Foreskin fibroblast (primary cell): ENCODE measurements at places on chromosomes 5 and 9.

DNA sequence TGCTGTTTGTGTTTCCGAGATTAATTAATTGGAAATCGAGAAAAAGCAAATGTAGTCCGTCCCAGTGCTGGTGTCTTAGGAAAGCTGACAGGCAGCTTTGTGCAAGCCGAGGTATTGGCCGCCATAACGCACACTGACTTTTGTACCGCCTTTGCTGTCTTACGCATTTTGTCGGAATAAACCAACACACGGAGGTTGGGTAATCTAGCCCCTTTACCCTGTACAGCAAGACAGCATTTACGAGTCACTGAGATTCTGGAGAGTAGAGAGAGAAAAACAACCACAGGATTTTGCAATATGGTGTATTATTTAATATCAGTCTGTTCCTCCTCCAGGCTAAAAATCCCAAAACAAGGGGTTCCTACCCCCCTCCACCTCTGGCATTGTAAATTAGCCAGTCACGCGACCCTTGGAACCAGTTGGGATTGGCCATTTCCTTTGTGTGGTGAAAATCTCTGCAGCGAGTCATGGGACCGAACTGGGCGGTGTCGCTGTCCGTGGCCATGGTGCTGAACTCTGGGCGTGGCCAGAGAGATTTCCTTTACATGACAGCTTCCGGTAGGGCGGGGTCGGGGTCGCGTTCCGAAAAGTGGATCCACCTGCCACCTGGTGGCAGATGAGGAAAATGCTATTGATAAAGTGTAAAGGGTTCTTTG is 10.3 kb upstream of the PCDHB1 start:
- DNase-seq = peak; percentile 11

DNA sequence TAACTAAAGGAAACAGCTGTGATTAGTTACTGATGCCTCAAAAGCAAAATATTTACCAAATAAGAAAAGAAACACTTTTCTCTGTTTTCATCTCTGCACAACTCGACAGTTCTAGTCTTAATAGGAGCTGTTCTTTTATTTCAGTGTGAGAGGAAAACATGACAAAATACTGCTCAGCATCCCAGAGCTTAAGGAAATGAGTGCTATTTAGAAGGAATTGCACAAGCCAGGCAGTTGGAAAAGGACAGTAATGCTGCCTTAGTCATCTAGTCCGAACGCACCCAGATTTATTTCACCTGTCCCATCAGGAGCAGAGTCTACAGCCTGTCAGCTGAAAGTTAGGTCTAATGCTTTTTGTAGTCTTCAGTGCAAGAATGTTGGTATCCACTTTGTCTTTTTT is 12.3 kb downstream of the ZCCHC9 start:
- DNase-seq = peak; percentile 48

DNA sequence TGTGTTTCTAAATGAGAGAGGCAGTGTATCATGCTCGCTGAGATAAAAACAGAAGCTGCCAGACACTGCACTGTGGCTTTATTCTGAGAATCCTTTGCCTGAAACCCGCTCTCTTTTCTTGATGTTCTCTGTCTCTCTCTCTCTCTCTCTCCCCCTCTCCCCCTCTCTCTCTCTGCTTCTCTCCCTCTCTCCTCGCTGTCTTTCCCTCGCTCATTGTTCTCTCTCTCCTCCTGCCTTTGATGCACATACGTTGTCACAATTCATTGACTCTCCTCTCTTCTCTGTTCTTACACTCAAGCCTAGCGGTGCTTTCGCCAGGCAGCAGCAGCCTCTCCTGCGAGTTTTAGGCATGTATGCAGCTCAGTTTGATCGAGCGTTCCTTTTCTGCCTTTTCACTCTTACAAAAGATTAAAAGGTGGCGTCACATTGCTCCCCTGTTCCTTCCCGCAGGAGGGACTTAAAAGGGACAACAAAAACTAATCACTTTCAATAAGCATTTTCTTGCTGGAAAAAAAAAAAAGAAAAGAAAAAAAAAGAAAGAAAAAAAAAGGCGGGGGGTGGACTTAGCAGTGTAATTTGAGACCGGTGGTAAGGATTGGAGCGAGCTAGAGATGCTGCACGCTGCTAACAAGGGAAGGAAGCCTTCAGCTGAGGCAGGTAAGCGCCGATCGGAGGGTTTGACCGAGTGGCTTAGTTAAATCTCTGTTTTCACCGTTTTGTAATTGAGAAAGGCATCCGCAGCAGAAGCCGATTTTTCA is 717.9 kb upstream of the WWC1 start:
- peak; percentile 45 for DNase-seq

DNA sequence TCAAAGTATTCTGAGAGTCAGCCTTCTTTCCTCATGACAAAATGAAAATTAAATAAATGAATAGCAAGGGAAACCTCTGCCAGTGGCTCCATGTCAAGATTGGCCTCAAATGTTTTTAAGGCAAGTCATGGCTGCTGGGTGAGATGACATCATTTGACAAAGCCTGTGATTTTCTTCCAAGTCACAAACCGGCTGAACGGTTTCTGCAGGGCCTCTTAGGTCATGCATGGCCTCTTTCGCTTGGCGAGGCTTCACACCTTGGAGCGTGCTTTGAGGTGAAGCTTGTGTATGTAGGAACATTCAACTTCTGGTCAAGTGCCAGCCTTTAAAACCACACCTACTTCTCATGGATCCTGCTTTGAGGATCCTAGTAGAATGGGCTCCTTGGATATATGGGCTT is 161.0 kb upstream of the ZNF618 start:
- DNase-seq = peak; percentile 70

DNA sequence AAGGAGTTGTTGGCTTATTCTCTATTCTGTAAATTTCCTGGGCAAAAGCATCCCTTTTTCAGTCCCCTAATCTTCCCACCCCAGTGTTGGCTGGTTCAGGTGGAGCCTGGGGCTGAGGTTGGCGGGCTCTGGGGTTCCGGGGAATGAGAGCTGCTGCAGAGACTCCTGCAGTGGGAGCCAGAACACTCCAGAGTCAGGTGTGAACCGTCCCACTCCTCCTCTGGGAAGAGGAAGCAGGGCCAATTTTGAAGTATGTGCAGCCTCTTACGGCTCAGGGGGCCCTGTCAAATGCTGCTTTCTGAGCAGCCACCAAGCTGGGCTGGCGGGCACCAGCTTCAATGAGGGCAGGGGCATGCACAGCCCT is 42.8 kb downstream of the JADE2 start:
- DNase-seq = no peak

DNA sequence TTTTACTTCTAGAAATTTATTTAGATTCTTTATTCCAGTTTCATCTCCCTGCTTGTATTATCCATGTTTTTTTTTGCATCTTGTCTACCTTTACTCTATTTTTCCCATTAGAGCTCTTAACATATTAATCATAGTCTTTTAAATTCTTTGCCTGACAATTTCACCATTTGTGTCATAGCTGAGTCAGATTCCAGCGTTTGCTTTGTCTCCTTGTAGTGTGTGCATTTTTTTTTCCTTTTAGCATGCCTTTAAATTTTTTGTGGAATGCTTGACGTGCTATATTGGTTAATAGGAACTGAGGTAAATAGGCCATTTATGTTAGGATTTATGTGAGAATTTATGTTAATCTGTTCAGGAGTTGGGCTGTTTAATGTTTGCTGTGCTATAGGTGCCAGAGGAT is 41.8 kb upstream of the NFIL3 start:
- peak; percentile 36 for DNase-seq

DNA sequence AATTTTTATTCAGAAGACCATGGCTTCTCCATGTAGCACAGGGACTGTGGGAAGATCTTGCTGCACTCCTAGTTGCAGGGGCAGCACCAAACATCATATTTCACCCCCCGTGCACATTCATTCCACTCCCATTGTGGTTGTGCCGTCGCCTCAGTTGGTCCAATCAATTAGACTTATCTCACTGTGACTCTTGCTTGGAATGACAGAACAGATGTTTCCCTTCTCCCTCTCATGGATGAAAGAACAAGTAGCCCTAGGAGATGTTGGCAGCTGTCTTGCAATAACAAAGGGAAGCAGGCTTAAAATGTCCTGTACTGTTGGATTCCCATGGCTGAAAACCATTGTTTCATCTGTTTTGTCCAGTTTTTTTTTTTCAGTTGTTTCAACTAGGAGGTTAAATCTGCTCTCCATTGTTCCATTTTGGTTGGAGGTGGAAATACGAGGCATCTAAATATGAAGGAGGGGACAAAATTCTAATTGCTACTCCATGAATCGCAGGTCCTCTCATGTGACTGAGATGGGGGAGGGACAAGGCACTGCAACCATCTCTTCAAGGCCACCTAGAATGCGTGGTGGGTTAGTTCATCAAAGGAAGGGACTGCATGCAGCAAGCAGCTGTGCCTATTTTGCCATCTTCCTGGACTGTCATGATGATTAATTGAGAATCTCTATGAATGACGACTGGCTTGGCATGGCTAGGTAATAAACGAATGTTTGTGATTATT is 214.4 kb downstream of the NSG2 start:
- DNase-seq = no peak

- DNase-seq = no peak
Observed at GRCh38 chr9:123589361-123590239, 233.6 kb downstream of the CRB2 start.

DNA sequence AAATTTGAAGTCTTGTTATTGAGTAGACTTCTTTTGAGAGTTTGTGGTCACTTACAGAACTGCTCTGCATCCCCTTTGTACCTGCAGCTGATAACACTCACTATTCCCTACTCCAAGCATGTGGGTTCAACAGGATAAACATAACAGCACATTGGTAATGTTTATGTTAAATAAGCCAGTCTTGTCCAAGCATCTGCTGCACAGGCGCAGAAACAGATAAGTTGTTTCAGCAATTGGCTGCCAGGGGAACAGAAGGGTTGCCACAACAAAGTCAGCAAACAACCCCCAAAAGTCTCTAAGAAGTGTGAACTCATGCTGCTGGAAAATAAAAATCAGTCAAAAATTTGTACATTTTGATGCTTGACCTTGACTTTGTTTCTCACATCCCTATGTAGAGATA is 174.6 kb downstream of the GDNF start:
- DNase-seq = peak; percentile 35

- DNase-seq = no peak
Observed at GRCh38 chr5:111153945-111154344, 61.8 kb downstream of the WDR36 start.

GRCh38 chr5:175753536-175754402 is 95.9 kb downstream of the HRH2 start:
- DNase-seq = no peak

- DNase-seq = peak; percentile 100
Observed at GRCh38 chr5:169350759-169351240, 49.9 kb upstream of the SLIT3 start.

DNA sequence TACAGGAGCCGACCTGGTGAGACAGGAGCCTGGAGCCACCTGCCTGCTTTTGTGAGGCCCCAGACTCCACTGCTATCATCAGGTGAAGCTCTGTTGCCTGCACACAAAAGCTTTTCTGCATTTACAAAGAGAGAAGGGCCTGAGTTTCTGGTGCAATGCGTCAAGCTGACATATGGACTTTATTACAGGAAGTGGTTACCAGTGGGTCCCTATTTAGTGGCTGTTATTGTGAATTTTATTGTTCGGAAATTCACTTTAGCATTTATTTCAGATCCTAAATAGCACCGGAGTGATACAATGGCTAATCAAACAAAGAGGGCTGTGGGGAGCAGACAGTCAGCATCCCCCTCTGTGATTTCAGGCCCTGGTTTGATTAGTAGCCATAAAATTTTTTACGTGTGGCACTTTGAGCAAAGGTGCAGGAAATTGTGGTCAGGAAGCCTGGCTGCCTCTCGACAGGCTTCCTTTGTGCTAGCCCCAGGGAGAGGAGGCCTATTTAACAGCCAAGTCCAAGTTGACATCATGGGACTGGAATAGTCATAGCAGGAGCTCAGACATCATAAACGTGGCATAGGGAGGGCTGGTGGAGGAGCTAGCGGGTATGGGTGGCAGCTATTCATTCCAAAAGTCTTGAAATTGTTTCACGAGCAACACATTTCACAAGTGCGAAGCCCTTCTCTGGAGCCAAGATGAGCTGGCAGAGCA is 8.4 kb downstream of the TGFBI start:
- peak; percentile 81 for DNase-seq

DNA sequence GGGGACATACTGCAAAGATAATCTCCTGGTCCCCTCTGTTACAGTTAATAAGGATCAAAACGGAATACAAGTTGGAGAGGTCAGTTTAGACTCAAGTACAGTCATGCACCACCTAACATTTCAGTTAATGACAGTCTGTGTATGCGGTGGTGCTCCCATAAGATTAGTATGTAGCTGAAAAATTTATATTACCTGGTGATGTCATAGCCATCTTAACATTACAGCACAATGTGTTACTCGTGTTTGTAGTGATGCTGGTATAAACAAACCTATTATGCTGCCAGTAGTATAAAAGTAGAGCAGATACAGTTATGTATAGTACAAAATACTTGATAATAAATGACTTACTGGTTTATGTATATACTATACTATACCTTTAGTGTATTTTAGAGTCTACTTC is 207.9 kb downstream of the GDNF start:
- DNase-seq = no peak

GRCh38 chr5:142145106-142145900 is 36.7 kb downstream of the NDFIP1 start:
- DNase-seq = peak; percentile 36

DNA sequence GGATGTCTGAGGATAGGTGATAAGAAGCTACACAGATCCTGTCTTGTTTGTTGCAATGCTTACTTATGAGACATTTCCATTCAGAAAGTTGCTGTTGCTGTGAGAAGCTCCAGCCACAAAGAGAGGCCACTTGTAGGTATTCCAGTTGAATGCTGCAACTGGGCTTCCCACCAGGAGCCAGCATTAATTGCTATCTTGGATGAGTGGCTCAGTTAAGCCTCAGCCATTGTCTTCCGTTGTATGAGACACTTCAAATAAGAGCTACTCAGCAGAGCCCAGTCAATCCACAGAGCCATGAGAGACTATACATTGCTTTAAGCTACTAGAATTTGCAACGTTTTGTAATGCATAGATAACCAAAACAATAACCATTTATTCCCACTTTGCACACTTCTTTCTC is 104.3 kb upstream of the ARRDC3 start:
- no peak for DNase-seq

DNA sequence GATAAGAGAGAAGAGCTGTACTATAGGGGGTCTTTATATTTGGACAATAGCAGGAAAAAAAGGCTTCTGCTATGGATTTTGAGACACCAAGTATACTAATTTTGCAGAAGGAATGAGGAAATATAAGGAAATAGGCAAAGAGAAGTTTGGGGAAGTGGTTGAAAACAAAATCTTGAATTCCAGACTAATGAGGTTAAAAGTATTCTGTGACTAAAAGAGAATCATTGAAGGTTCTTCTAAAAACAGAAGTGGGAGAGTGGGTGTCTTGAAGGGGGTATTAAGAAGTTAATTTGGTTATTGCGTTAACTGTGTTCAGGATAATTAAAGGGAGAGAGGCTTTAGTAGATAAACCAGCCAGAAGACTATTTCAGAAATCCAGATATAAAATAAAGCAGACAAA is 148.7 kb downstream of the RFK start:
- no peak for DNase-seq

GRCh38 chr9:17613758-17614157 is 34.9 kb downstream of the SH3GL2 start:
- DNase-seq = peak; percentile 33

DNA sequence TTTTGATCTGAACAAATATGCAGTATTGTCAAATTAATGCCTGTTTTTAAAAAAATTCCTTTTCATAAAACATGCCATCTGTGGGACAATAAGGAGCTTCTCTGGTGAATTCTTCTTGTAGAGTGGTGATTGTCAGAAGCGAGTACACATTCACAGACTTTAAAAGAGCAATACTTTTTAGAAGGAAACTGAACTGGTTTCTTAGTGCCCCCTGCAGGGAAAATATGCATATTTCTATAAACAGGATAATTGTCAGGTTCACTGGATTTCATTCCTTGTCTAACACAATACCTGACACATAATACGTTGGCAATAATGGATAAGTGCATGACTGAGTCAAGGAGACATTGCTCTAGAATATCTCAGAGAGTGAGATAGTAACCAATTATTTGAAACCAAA is 133.7 kb downstream of the KIF4B start:
- DNase-seq = peak; percentile 3
